ENCODE measurements at places on chromosomes 7 and 10.
A peak's percentile ranks its signal among the peaks of the same experiment; 100 is the strongest.

DNA sequence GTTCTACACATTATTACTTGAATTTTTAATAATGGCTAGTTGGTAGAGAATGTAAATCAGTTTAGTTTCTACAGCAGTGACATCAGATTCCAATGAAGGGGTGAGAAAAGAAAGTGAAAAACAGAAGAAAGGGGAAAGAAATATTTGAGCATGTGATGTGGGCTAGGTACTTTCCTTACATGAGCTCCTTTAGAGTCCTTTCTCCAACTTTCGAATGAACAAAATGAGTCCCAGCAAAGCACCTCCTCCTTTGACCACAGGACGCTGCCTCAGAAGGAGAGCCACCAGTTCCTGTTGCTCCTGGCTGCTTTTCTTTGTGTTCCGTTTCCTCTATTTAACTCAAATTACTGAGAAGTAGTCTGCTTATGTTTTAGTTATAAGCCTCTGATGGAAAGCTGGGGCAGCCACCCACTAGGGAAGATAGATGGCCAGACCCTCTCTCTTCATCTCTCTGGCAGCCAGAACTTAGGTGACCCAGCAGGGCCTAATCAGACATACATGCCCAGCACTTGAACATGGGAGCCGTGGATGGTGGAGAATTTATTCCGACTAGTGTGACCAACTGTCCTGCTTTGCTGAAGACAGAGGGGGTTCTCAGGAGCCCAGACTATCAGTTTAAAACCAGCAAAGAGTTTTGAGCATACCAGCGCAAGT, 82.4 kb upstream of the NME8 start:
- no peak for DNase-seq

GRCh38 chr7:91940171-91940570, 491 bp upstream of the AKAP9 start:
- peak; percentile 26 for DNase-seq

GRCh38 chr10:11475831-11476434, 135.5 kb downstream of the USP6NL start:
- no peak for DNase-seq

GRCh38 chr7:24130631-24131030, 153.4 kb upstream of the NPY start:
- no peak for DNase-seq

DNA sequence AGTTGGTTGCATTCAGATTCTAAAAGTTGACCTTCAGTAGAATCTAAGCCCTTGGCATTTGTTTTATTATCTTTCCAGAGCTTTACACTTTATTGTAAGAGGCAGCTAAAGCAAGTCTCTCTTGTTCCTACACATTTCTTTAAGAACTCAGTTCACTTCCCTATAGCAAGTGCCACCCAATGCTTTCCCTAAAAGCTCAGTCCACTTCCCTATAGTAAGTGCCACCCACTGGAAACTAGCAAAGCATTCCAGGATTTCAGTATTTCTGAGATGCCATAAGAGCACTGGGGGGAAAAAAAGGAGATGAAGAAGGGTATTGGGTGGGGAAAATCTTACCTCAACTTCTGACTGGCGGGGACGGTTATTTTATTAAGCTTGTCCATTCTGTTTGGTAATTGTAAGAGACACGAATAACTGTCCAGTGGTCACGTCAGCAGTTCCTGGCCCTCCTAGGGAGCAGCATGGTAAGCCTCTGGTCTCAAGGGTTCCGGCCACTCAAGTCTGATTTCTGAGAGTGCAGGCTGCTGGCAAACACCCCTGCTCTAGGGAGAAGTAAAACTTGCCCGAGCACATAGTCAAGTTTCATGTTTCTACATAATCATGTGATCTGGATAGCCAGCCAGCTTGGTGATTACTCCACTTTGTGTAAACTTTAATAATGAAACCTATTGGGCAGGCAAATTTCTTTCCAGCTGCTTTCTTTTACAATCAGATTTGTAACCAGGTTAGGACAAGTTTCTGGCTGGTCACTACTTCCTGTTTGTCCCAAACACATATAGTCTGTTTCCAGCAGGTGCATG, at the start of gene BLNK:
BLNK (minus strand) TSS at position 554 of the 800 bp plus-strand sequence; CDS start at position 383, 171 bp downstream.
- DNase-seq = no peak

DNA sequence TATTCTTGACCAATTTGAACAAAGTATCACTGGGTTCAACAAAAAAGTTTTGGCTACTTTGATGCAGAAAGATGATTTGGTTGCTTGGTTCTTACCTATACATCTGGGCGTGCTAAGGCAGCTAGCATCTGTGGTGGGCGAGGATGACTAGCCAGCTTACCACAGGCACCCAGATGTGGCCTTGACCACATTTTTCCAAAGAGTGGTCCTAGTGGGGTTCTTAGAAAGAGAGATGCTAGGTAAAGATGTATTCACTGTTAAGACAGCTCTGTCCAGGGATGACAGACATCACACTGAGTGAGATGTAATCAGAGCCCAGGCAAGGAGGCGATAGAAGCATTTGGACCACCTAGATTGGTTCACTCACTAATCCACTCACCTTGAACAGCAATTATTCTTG, 785 bp downstream of the DNTT start:
- DNase-seq = no peak

DNA sequence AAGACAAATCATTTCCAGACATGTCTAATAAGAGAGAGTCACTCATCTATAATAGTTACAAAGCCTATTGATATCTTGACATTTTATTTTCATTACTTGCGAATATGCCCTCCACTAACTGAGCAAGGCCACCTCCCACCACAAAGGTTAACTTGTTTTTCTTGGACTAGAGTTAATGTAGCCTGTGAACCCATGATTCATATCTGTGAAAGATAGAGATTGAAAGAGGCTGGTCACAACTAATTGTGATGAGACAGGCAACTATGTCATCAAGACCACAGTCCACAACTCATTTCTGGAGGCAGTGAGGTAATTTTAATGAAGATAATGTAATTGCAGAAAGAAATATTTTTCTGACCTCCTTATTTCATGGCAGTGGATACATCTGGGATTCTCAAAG, 491.8 kb upstream of the TPK1 start:
- no peak for DNase-seq

GRCh38 chr7:121084748-121085336, 96.3 kb downstream of the CPED1 start:
- DNase-seq = no peak

GRCh38 chr10:80443531-80443974, 10.6 kb upstream of the TSPAN14 start:
- no peak for DNase-seq

- DNase-seq = no peak
Observed at GRCh38 chr10:47137311-47137851, 162.6 kb upstream of the GDF10 start.

DNA sequence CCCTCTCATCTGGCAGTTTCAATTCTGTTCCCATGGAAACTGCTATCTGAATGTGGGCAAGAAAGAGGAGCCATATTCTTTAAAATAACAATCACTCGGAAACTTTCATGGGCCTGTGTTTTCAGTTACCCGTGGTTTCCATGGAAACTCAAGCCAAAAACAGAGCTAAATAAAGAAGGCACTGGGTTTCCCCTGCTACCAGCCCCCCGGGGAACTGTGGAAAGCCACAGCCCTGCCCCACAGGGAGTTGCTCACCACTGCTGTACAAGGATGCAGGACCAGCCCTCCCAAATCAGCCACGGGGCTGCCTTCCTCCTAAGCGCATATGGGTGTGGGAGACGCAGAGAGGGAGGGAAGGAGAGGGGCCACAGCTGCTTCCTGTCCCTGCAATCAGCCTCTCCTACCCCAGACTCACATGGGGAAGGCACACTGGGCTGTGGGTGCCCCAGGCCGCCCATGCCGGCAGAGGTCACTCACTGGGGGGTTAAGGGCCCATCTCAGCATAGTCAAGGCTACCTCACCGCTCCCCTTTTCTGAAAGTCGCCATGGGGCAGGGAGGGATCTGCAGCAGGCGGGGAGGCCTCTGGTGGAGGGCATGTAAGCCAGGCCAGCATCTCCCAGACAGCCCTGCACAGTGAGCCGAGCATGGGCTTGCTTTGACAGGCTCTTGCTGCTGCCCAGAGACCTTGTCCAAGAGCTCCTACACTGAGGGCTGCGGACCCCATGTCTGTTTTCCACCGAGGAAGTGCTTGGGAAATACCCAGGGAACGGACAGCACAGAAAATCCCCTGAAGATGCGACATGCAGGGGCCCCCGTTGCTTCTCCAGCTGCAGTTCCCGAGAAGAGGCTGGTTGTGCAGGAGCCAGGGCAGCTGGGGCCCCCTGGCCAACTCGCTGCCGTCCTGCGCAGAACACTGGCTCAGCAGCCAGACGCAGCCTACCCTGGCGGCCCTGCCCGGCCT, 157.3 kb upstream of the PPP2R2D start:
- DNase-seq = no peak

DNA sequence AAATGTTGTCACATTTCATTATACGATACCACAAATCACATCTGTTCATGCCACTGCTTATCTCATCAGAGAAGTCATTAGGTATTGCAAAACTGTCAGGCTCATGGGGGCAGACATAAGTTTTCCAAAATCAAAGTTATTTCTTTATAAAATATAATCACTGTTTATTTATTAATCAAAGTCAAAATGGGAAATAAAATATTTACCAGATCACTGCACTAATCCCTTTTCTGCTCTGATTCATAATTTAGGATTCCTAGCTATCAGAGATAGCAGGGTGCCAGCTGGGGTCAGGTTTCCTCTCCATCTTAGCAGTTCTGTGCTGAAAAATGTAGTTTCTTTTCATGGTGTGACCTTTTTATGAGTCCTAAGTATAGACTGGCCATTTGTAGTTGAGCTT, 117.7 kb upstream of the LANCL2 start:
- DNase-seq = no peak

- no peak for DNase-seq
Observed at GRCh38 chr10:49395741-49396665, at the start of gene DRGX. DRGX (minus strand) TSS chr10:49396089; CDS start chr10:49395440, 649 bp downstream.

DNA sequence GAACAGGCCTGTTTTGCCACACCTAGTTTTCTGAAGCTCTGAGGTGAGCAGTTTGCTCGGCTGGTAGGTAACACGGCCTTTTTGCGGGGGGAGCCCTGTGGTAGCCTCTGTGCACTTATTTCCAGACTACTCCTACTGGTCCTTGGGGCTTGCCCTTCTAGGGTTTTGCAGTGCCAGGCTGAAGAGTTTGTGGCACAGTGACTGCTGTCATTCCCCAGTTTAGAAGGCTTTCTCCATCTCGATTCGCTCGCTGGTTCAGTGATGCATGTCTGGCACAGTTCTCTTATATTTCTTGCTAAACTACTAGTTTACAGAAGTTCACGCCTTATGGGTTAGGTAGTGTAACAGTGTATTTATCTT, 711 bp downstream of the KIF20B start:
- DNase-seq = no peak

GRCh38 chr10:78752708-78753107, 316.1 kb upstream of the ZMIZ1 start:
- no peak for DNase-seq

DNA sequence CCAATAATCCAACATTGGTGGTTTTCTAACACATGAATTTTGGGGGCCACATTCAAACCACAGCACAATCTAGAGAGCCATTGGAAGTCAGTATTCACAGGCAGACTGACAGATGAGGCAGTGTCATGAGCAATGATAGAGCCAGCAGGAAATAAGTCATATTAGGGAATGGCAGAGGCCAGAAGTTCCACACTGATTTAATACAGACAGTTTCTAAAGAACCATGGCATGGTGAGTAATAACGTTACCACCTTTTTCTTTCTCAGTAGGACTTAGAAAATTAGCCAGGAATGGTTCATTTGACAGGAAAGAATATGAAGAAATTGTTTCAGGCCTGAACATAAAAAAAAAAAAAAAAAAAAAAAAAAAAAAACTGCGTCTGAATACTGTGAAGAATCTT, 210.3 kb downstream of the GPAM start:
- DNase-seq = no peak

- DNase-seq = no peak
Observed at GRCh38 chr7:105587909-105588635, 6.8 kb upstream of the EFCAB10 start.

DNA sequence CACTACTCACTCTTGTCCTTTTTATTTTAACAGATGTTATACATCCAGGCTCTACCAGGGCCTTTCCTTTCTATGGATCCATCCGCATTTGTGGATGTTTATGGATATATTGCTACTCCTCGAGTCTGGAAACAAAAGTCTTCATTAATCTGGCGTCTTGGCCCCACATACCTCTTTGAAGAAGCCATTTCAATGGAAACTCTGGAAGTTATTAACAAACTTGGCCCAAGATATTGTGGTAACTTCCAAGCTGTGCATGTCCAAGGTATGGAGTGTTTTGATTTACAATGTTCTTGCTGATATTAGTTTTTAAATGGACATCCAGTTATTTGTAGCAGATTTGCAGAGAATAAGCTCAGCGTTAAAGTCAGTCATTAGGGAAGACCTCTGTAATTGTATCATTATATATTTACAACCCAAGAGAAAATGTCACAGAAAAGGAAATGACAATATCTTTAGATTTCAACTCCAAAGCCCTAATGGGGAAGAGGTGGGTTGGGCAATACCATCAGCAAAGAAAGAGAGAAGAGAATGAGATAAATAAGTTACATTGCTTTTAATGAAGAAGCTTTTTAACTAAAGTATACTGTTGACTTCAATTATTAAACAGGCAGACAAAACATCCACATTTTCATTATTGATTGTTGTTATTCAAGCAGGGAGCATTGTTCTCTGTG, 102.1 kb downstream of the WDFY4 start:
- DNase-seq = no peak

- DNase-seq = no peak
Observed at GRCh38 chr10:24241536-24242040, 32.6 kb downstream of the KIAA1217 start.

- DNase-seq = no peak
Observed at GRCh38 chr7:142319970-142320369, 62.1 kb upstream of the PRSS58 start.

- no peak for DNase-seq
Observed at GRCh38 chr7:94043299-94043698, 39.1 kb upstream of the BET1 start.

- DNase-seq = no peak
Observed at GRCh38 chr10:102242118-102242485, 790 bp upstream of the PITX3 start.

- DNase-seq = no peak
Observed at GRCh38 chr10:126525326-126525725, 137.0 kb upstream of the ADAM12 start.

DNA sequence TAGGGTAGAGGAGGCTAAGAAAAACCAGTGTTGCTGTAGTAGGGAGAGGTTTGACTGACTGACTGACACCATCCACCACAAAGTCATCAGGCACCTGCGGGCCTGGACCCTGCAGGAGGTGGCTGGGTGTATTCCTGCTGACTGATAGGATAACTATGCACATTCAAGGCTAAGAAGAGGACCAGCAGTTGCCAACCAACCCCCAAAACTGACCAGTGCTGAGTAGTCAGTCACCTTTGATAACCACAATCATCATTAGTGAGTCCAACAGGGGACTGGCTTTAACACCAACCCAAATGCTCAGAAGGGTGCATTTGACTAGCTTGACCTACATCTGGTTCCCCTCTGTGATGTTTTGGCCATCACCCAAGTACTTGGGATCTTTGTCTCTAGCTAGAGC, 30.5 kb downstream of the PLXNA4 start:
- DNase-seq = no peak

Measured in NCI-H2081 treated with DMSO at 0.1 percent for 48 hours (cell line).